Trophoblast cell (in vitro differentiated cells and primary cell): ENCODE measurements at places on chromosomes 6 and 20.

GRCh38 chr20:845226-845868, 11.8 kb downstream of the FAM110A start:
- no peak for DNase-seq

GRCh38 chr20:37976887-37977286, 56.4 kb downstream of the TTI1 start:
- DNase-seq, result no peak

- DNase-seq, result no peak
Observed at GRCh38 chr20:61045876-61046585, 206.0 kb upstream of the CDH4 start.

DNA sequence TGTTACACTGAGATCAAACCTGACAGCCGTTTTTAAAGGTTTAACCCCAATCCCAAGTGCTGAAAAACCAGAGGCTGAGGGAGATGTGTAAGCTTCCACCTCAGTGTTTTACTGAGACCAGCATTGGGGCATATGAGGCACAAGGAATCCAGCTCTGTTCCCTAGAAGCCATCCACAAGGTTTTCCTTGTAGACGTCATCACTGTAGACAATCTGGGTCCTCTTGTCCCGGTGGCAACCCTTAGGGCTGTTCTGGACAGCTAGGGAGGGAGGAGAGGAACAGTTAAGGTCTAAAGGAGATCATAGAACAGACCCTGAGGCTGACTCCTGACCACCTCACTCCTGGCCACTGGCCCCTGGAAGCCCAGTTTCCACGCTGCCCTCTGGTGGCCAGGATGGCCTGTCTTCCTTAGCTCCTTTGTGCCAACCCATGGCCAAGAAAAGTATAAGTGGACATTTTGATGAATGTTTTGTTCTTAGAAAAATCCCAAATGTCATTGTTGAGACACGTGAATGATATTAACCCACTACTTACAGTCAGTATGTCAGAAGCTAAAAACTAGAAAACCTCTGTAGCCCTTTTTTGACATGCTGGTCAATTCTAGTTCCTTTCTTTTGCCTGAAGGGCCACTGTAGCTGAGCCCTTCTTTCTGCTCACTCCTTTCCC, 6.4 kb downstream of the CFB start:
- DNase-seq, result peak; percentile 60

GRCh38 chr6:31586008-31586407, at the start of gene LST1:
LST1 (plus strand) TSS chr6:31586277; CDS start chr6:31587300, 1,023 bp downstream.
- DNase-seq, result no peak

DNA sequence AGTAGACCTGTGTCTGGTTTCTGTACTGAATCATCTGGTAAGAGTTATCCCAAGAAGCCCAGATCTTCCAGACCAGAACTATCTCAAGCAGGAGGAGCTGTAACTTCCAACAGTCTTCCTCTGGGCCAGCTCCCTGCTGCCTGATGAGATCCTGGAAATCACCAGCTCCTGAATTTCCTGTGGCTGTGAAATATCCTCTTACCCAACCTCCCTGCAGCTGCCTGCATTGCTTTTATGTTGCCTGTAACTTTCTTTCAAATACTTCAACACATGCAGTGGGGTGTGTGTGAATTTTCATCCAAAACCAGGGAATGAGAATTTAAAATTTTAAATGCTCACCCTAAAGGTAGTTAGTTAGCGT, 160.5 kb upstream of the LAMP5 start:
- DNase-seq, result no peak

DNA sequence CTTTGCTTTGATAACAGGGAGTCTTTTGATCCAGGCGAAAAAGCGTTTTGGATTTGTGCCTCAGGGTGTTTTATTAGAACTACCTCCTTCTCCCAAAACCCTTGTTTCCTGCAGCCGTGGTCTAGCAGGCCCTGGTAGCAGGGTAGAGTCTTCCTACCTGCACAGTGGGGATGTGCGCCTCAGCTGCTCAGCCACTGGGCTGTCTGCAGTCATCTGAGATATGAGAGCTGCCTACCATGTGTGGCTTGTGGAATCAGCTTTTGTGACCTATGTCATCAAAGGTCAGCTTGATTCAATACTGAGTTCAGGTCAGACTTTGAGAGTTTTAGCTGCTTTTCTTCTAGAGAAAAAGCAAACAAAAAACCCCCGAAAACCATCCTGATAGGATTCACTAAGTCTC, 279.5 kb downstream of the CLIC5 start:
- DNase-seq, result no peak

DNA sequence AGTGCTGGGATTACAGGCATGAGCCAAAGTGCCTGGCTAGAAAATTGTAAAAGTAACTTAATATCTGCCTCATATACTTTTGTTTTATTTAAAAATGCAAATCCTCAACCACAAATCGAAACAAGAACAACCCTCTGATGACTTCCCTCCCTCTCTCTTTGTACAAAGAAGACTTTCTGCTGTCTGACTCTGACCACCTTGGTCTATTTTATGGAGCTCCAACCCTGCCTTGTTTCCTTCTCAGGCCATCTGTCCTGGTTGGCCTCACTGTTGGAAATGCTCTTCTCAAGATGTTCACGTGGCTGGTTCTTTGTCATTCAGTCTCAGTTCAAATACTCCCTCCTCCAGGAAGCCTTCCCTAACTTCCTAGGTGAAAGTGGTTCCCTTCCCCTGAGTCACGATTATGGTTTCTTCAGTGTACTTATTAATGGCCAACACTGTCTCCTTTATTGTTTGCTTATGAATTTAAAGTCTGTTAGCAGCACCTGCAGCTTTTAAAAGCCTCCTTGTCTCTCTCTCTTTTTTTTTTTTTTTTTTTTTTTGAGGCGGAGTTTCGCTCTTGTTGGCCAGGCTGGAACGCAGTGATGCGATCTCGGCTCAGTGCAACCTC, 151.5 kb upstream of the SALL4 start:
- DNase-seq, result no peak

DNA sequence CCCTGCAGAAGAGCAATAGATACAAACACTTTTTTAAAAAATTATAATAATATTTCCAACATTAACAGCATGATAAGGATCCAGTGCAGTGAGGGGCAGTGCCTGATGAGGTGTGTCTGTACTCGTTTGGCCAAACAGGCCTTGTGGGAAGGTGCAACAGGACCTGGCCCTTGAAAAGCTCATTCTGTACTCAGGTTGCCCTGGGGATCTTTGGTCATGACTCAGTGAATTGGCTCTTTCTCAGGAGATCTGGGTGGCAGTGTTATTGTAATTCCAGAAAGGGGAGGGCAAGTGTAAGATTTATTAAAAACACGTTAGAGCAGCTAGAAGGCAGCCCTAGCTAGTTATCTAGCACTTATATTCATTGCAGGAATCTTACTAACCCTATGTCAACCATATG, 2.9 kb upstream of the SPINT3 start:
- peak; percentile 5 for DNase-seq

DNA sequence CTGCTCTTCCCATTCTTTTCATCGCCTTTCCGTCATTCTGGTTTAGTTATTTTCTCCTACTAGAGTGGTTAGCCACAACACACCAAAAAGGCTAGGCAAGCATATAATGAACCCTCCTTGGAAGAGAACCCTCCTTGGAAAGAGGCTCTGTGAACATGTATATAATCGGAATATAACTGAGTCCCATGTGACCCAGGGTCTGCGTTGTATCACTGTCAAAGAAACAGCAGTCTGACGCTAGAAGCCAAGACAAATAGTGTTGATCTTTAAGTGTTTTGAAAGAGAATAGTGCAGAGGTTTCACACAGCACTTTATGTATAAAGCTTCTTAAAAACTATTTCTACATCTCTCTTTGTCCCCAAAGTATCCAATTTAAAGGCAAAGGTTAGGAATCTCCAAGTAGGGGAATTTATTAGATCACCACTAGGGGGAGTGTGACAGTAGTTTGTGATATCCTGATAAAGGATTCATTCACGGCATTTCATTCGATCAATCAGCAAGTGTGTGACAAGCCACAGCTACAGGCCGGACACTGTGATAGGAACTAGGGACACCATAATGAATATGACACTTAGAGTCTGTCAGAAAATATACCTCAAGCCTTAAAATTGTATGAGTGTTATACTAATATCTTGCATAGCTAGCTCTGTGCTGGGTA, 395.3 kb downstream of the CD109 start:
- DNase-seq, result peak; percentile 67

GRCh38 chr20:25039697-25040437, 18.1 kb downstream of the ACSS1 start:
- DNase-seq, result no peak

DNA sequence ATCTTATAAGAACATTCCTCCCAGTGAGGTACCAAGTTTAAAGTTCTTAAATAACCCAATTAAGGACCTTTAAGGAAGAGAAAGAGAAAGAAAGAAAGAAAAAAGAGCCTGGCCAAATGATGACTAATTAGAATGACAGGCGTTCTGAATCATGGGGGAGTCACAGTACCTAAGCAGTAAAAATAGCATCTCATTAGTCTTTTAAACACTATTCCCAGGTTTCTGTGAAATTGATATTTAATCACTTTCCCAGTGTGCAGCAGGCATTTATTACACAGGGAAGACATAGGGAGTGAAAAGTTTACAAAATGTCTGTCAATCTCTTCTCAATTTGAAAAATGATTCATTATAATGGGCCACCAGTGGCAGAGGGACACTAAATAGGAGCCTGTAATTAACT, 251.4 kb upstream of the MANEA start:
- DNase-seq, result no peak

GRCh38 chr6:144156991-144157390, 6.7 kb downstream of the STX11 start:
- no peak for DNase-seq

DNA sequence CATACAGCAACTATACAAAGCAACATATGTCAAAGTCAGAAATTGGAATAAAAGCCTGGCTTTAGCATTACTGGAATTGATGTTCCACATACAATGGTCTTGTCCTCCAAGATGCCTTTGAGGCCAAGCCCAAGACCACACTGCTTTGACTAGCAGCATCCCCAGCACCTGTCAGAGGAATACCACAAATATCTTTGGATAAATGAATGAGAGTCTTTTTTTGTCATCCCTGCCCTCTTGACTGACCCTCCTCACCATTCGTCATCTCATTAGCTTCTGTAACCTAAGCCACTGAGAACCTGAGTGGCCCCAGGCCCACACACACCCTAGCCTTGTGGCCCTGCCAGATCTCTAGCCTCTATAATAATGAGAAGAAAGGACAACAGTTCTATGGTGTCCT, 48.5 kb downstream of the TNFRSF21 start:
- no peak for DNase-seq

- DNase-seq, result no peak
Observed at GRCh38 chr6:121630716-121631115, 195.3 kb downstream of the GJA1 start.

GRCh38 chr6:170345662-170346061, 39.1 kb downstream of the FAM120B start:
- no peak for DNase-seq

GRCh38 chr6:496649-497048, 105.1 kb downstream of the IRF4 start:
- no peak for DNase-seq

DNA sequence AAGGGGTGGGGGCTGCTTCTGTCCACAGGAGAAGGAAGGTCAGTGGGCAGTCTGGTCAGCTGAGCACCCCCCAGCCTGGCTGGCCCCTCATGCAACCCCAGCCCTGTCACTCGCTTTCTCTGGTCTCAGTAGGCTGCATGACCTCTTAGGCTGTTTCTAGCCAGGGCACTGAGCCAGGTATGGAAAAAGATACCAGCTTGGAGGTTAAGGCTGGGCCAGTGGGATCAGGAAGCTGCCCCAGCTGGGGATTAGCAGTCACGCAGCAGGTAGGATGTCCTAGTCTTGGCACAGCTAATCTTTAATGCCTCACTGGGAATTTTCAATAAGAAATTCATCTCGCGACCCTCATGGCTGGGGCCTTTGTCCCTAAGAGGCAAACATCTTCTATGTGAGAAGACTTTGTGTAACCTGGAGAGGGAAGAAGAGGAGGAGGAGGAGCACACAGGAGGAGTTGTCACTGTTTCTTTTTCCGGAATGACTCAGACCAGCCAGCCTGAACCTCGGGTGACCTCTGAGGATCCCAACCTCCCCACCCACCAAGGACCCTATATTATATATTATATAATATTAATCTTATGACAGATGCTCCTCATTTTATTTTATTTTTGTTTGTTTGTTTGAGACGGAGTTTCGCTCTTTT, 2.4 kb upstream of the BPIFA2 start:
- DNase-seq, result no peak

DNA sequence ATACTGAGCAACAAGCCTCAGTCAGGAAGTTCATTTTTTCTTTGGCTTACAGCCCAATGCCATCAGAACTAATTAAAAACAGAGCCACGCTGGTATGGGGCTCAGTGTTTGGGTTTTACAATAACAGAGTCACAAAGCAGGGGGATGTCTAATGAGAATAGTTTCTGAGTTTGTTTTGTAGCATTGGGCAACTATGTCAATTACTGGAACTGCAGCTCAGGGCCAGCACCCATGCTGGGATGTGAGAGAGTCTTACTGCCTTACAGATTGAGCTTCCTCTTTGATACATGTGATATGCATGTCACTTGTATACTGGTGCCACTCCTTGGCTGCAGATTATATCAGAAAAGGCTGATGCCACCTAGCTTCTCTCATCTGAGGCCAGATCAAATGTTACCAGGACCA, 117.6 kb downstream of the TFAP2B start:
- no peak for DNase-seq

DNA sequence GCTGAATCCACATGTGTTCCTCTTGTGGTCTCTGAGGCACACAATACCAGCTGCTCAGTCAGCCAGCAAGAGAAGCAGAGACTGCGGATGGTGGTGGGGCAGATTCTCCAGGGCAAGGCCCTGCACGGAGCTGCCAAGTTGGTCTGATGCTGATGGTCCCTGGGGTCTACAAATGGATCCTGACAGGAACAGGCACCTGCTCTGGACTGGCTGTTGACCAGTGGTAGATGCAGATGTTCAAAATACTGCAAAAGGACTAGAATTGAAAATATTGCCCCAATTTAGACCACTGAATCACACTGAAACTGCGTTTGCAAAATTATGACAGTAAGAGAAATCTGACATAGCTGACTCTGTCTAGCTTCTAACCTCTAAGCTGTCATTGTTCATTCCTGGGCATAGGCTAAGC, 29.6 kb upstream of the TUBB2A start:
- peak; percentile 12 for DNase-seq

DNA sequence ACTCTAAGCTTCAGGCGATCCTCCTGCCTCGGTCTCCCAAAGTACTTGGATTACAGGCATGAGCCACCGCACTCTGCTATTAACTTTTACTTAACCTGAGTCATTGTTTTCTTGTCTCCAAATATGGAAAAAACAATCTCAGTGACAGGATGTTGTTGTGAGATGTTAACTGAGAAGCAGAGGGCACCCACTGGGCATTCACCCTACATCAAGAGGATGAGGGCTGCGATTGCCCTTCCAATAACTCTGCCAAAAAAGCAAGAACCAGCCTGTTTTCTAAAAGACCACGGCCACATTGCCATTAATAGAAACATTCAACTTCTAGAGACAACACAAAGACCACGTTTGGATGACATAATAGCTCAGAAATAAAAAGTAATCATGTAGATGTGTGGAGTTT, 107.6 kb upstream of the SGK1 start:
- no peak for DNase-seq

DNA sequence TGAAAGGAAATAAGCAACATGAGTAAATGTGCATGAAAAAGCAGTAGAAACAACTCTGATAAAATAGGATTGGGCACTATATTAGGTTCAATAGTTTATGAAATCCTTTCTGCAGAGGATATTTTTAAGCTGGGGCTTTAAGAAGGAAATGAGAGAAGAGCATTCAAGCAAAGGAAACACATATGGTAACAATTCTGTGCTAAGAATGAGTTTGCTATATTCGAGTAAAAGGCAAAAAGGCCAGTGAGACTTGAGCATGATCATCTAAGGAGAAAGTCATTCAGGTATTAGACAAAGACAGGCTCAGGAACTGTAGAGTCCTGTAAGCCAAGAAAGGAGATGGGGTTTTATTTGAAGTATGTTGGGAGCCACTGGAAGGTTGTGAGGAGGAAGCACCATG, 387.1 kb upstream of the FLRT3 start:
- no peak for DNase-seq
